ENCODE measurements at places on chromosomes 12 and 14.
A peak's percentile ranks its signal among the peaks of the same experiment; 100 is the strongest.

- no peak for DNase-seq
These were observed 843 bp upstream of the NUAK1 start for GRCh38 chr12:106139422-106140171.

GRCh38 chr14:68147303-68147702 lies 327.7 kb downstream of the RAD51B start:
- DNase-seq, result no peak

DNA sequence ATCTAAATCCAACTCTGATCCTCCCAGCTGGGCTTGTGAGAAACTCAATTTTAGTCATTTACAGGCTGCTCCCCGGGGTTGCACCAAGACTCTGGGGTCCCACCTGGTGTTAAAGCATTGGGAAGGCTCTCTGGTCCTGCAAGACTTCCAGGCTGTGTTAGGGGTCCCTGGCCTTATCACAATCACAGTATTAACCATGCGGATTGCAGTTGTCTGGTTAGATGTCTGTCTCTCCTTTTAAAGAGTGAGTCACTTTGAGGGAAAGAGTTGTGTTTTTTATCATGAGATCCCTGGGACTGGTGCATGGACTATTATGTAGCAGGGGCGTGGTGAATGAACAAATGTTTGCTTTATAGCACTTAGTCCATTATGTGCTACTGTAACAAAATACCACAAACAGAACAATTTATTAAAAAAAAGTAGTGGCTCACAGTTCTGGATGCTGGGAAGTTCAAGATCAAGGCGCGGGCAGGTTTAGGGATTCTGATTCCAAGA lies 531.4 kb downstream of the FUT8 start:
- no peak for DNase-seq

GRCh38 chr14:51533872-51534553 lies 117.7 kb upstream of the FRMD6 start:
- no peak for DNase-seq

DNA sequence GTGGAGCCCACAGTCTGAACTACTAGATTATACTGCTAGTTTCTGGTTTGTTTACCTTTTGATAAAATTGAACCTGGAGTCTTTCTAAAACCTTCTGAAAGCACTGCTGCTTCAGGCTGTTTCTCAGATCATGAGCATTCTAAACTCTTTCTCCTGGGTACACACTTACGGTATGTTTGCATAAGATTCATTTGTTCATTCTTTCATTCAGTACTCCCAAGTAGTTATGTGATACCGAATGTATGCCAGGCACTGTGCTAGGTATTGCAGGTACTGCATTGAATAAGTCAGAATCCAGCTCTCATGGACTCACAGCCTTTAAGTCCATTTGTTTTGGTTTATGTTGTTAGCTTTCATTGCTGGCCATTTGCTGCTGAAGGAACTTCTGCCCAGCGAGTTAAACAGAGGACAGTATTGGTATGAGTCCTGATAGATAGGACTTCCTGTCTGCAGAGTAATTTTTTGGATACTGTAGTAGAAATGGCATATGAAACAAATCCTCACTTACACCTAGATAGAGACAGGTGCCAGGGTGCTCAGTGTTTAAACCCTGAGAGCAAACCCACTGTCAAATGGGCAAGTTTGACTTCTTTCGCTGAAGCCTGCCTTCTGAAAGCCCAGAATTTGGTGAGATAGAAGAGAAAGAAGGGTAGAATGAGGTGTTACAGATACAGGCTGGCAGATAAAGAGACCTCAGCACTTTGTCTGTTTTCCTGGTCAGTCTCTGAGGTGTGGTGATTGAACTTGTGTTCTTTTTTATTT lies 2.1 kb downstream of the SUSD6 start:
- DNase-seq, result peak; percentile 43

DNA sequence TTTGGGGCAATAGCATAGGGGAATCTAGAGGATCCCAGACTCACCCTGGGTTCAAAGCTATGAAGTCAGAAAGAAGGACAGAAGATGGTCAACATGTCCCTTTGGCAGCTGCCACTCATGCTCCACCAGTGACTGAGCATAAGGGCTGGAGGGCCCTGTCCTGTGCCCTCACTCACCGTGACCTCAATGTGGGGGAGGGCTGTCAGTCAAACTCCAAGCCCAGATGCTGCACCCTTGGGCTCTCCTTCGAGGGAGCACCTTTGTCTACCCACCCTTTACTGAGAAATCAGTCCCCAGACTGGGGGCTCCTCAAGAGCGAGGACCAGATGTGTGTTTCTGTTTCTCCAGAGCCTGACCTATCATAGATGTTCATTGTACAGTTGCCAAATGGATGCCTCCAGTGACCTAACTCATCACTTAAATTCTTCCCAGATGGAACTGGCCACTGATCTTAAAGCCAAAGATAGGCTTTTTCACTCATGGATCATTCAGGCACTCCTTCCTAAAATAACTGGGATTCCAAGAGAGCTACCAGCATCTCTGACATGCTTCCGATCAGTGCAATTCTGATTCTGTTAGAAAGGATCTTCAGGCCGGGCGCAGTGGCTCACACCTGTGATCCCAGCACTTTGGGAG lies 27.2 kb upstream of the VSX2 start:
- no peak for DNase-seq

- DNase-seq, result no peak
These were observed 24.6 kb upstream of the UBC start for GRCh38 chr12:124939079-124939420.

- no peak for DNase-seq
These were observed 943 bp upstream of the MGAT4C start for GRCh38 chr12:86257134-86257533.

DNA sequence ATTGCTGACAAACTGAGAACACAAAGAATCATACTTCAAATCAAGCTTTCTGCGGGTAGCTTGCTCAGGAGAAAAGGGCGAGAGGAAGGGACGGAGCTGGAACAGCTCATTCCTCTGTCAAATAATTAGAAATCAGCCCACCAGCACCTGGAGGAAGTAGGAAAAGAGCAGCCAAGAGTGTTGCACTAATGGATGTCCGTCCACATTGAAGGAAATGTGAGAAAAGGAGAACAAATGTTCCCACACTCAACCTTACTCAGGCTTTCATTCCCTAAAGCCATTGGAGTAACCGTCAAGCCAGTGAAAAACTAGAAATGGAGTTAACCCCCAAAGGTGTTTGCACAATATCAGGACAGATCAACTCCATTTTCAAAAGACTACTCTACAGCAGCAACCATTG lies 233.0 kb upstream of the PRKD1 start:
- DNase-seq, result no peak
